CD4-positive, alpha-beta memory T cell (primary cell): ENCODE measurements at places on chromosomes 1 and 21.

DNA sequence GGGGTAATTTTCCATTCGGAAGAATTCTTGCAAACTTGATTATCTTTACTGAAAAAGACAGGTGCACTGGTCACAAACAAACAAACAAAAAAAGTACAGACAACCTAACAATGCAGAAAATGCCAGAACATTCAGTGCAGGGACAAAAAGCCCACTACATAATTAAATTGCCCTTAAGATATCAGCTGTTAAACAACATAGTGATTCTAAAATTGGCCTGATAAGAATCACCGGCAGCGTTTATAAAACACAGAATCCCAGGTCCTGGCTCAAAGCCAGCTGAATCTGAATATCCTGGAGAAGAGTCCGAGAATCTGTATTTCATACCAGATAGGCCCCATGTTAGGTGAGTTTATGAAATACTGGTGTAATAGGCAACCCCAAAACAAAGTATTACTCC lies 6.1 kb downstream of the PLPP3 start:
- no peak for DNase-seq

DNA sequence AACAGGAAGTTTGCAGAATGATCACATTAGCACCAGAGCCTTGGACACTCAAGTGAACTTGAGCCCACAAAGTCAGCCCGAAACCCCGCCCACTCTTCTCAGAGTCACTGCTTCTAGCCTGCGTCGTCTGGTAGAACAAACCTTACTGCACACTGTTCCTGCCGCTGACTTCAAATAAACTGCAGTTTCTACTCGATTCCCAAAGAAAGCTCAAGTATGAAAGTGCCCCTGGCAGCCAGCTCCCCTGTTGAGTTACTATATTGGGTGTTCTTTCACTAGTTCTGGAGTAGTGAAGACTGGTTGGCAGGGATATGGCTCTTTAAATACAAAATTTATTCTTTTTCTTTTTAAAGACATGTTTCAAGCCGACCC lies 164.7 kb downstream of the GALNT2 start:
- no peak for DNase-seq

DNA sequence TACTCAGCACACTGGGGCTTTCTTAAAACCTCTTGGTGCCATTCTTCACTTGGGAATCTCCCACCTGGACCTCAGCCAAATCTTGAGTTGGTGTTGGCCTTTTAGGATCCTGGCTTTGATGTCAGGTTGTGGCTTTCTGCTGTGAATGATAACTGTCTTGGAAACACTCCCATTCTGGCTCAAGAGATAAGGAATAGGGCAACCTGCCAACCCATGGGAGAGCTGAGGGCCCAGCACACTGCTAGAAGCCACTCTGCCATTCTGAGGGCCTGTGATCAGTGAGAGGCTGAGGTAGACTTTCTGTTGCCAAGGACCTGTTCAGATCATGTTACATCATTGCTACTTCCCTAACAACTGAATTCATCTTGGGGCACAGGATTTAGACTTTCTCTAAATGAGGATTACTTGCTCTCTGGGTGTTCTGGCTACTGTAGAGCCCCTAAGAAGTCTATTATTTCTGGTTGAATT lies 45.8 kb downstream of the TTC39A start:
- DNase-seq, result no peak

GRCh38 chr21:37965088-37965805 lies 49.0 kb upstream of the KCNJ6 start:
- DNase-seq, result no peak

DNA sequence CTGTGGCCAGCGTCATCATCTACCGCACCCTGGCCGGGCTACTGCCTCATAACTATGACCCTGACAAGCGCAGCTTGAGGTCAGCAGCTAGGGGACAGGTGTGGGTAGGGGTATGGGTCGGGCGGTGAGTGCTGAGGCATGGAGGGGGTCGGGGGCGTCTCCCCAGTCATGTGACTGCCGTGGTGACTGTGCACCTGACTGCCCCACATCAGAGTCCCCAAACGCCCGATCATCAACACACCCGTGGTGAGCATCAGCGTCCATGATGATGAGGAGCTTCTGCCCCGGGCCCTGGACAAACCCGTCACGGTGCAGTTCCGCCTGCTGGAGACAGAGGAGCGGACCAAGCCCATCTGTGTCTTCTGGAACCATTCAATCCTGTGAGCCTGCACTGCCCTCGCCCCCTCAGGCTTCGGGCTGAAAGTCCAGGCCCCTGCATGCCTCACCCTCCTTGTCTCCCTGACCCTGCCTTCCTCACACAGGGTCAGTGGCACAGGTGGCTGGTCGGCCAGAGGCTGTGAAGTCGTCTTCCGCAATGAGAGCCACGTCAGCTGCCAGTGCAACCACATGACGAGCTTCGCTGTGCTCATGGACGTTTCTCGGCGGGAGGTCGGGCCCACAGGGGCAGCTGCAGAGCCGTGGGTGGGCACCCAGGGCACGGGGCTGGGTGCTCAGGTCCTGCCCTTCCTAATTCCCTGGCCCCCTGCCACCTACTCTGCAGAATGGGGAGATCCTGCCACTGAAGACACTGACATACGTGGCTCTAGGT lies 13.5 kb downstream of the PSRC1 start:
- no peak for DNase-seq

GRCh38 chr1:168469690-168470089 lies 74.1 kb downstream of the XCL2 start:
- peak; percentile 12 for DNase-seq

DNA sequence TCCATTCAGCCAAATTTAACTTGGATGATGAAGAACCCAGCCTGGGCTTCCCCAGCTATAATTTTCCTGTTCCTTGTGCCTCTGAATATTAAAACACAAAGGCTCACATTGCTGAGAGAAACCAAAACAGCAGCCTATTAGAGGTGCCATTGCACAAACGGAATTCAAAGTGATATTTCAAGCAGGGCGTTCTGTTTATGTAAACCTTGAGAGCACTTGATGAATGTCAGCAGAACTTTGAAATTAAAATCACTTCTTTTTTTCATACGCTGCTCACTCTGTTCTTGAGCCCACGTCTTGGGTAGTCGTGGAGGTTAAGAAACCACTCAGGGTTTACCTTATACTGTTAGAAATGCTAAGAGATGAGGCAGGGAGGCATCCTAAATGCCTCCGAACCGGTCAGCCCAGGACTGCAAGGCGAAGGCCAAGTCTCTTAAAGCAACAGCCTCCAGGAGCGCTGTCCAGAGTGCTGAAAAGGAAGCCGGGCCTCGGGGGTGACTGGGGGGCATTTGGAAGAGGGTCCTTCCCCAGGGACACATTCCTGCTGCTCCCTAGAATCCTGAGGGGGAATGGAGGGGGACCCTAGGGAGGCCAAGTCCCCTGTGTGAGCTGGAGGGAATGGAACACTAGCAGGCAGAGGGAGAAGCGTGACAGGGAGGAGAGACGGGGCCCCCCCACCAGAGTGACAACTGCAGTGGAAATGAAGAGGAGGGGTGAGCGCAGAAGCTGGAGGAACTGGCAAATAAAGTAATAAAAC lies 154.8 kb upstream of the VAMP3 start:
- DNase-seq, result peak; percentile 18

DNA sequence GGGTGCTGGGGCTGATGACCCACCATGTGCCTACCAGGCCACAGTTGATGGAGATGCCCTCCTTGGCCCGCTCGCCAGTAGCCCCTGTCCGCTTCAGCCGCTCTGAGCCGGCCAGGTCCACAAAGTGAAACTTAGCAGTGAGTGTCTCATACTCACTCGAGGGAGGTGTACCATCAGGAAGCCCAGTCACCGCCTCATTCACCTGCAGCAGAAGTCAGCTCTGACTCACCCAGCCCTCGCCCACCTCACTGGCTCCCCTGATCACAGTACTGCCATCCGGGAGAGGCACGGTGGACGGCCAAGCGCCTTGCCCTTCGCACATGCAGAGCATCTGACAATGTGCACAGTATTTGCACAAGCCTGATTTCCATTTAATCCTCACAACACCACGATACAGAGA lies 18.8 kb downstream of the KIF21B start:
- DNase-seq, result no peak

- DNase-seq, result peak; percentile 58
Measured at GRCh38 chr1:154353460-154353904, 28.2 kb downstream of the ATP8B2 start.

DNA sequence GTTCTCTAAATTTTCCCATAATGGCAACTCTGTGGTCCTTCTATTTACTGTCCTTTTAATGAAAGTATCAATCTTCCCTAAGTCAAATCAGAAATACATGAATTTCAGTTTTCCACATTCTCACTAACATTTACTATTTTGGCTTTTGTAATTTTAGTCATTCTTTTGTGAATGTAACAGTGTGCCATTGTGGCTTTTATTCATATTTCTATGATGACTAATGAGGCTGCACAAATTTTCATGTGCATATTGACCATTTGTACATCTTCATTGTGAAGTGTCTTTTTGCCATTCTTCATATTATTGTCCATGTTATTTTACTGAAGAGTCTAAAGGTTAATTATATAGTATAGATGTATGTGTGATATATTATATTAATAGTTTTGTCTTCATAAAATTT lies 431.0 kb upstream of the BRINP3 start:
- no peak for DNase-seq

DNA sequence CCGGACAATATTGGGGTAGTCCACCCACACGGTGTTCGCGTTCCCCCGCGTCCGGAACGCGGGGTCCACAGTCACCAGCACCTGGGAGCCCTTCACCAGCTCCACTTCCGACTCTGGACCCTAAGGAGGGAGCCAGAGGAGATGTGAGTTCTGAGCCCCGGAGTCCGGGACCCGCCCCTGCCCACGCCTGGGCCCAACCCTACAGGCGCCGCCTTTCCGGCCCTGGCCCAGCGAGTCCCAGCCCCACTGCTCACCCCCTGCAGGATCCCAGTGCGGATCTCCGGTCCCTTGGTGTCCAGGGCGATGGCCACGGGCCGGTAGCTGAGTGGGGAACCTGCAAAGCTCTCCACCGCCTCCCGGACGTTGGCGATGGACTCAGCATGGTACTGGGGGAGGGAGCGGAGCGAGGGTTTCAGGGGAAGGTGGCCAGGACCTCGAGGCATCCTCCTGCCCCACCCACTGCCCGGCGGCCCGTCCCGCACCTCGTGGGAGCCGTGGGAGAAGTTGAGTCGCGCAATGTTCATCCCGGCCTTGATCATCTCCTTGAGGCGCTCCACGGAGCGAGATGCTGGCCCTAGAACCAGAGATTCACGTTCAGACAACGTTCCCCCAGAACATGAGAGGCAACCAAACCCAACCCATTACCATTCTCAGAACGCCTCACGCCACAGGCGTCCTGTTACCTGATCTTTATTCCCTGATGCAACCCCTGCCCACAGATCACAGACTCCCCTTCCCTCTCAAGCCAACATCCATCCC lies 5.9 kb downstream of the PKLR start:
- DNase-seq, result no peak

DNA sequence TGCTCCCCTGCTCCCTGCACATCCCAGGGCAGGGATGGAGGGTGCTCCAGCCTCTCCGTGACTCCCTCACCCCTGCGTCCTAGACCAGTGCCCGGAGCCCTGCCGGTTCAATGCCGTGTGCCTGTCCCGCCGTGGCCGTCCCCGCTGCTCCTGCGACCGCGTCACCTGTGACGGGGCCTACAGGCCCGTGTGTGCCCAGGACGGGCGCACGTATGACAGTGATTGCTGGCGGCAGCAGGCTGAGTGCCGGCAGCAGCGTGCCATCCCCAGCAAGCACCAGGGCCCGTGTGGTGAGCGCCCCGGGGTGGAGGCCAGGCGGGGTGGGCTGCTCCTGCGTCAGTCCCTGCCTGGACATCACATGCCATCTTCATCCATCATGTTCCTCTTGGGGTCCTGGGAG lies 22.0 kb downstream of the AGRN start:
- no peak for DNase-seq
